Right renal cortex interstitium (tissue), 3 donors: ENCODE measurements at places on chromosomes 6 and 20. TPM values are rescaled to one million over a fixed set of nuclear protein-coding genes. Genes with fewer than 3 reads are reported as not detected.

EPHA7 gene
- polyA plus RNA-seq, result 48.7 TPM

DNA sequence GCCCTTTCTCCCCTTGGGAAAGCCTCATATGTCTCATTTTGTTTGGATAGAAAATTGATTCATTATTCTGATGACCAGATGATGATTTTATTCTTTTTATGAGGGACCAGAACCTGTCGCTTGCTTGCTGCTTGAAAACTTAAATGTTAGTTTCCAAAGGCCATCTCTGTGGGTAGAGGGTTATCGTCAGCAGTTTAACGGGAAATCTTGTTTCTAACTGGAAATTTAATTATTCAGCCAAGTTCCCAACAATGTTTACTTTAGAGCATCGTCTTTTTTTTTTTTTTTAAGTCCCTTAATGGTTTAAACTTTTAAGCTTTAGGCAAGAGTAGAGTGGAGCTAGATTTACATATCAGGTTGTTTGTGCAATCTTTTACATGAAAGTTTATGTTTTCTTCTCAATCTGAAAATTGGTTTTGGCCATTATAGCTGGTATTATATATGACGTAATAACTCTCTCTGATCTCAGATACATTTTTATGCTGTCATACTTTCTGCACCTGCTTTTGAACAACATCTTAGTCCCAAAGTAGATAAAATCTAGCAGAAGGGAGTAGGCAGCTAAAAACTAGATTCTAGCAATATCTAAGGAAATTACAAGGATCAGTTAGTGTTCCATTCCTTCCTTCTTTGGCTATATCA, 93.9 kb downstream of the FOXO3 start:
- DNase-seq, result no peak

ACTL10 gene
- 0.29 TPM for polyA plus RNA-seq

TMEM14B gene
- 105 TPM for polyA plus RNA-seq

DNA sequence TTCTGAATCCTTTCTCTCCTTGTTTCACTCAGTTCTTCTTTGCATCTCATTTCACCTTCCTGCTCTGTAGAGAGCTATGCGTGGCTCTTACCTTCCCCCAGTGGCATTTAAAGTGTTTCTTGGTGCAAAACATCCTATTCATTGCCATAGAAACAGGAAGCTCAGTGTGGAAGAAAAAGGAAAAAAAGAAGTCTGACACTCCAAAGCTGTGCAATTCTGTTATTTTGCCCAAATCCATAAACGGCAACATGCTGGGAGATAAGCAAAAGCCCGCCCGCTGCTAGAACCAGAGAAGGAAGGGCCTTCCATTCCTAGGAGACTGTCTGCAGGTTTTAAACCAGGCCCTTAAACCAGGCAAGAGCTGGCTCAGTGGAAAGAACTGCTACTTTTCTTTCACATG, 247.1 kb downstream of the HIVEP2 start:
- DNase-seq, result no peak

DNA sequence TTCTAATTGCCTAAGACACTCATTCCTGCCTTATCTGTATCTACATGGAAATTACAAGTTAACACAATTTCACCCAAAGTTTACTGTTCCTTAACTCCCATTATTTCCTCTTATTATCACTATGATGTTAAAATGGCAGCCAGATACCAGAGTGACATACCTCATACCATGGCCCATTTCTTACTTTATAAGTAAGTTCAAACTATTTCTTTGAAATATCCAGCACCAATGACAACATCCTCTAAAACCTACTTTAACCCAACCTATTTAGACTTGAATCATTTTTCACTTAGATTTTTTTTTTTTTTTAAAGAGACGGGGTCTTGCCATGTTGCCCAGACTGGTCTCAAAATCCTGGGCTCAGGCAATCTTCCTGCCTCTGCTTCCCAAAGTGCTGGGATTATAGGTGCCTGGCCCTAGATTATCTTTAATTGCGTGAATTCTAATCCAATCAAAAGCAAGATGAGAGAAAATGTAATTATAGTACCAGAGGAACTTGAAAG, 10.0 kb downstream of the REV3L start:
- no peak for DNase-seq

- no peak for DNase-seq
Measured at GRCh38 chr6:33201147-33201545, 479 bp downstream of the SLC39A7 start.

- DNase-seq, result no peak
Measured at GRCh38 chr6:98486057-98486456, 348.3 kb upstream of the POU3F2 start.
